Fibroblast of skin of right biceps (primary cell): ENCODE measurements at places on chromosomes 1 and 21.
A peak's percentile ranks its signal among the peaks of the same experiment; 100 is the strongest.

GRCh38 chr1:31428436-31429221 is 15.6 kb downstream of the SERINC2 start:
- DNase-seq, result no peak

DNA sequence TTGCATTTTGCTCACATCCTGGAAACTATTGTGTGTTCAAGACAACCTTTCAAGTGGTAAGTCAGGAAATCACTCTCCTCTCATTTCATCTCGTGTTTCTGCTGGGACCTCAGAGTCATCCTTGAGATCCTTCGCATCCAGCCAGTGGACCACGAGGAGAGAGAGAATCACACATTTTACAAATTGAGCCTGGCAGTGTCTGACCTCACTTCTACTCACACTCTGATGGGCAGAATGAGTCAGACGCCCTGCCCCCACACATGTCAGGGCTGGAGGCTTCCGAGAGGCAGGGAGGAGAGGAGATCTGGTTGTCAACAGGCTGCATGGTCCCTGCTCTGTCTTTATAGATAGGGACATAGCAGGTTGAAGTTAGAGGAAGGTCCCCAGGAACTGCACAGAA is 509.7 kb downstream of the AJAP1 start:
- no peak for DNase-seq

DNA sequence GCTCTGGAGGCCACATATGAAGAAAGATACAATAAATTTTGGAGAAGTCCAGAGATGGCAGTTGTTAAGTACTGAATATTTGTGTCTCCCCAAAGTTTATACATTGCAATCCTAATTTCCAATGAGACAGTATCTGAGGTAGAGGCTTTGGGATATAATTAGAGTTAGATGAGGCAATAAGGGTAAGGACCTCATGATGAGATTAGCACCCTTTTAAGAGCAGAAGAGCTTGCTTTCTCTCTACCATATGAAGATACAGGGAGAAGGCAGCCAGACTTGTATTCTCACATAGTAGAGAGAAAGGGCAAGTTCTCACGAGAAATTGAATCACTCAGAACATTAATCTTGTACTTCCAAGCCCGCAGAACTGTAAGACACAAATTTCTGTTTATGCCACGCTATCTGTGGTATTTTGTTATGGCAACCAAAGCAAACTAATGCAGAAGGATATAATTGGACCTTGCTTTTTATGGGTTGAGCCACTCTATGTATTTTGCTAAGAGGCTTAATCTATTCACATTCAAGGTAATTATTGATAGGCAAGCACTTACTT is 430.1 kb downstream of the KCNT2 start:
- DNase-seq, result peak; percentile 5

GRCh38 chr1:59428828-59429227 is 131.9 kb downstream of the FGGY start:
- DNase-seq, result no peak

DNA sequence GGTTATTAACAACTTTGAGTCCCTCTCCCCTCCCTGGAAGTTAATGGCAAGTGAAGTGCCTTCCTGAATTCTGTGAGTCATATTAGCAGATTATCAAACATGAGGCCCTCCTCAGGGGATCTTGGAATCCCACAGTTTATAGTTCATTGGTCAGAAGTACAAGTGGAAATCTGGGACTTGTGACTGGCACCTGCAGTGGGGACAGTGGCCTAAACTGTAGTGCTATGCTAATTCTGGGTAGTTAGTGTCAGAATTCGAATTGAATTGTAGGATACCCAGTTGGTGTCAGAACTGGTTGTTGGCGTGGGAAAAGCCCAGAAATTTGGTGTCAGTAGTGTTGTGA is 26.2 kb downstream of the ZYG11B start:
- no peak for DNase-seq

GRCh38 chr1:211527006-211527405 is 35.0 kb upstream of the RD3 start:
- DNase-seq, result no peak

DNA sequence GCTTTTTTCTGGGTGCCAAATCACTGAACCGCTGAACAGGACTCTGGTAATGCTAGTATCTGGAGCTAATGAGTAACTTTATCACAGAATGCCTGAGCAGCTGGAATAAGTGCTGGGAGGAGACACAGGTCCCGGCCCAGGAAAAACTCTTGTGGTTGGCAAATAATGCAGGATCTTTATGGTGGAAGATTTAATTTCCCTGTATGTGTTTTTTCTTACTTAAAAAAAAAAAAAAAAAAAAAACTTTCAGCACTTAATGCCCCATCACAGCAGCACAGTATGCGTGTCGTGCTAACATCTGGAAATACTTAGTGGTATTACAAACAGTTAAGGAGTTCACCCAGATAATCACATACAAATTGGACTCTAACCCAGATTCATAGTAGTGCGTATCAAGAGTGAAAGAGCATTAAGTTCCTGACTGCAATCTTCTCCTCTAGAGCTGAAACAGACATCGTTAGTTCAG is 220.7 kb downstream of the TOMM20 start:
- DNase-seq, result peak; percentile 90

DNA sequence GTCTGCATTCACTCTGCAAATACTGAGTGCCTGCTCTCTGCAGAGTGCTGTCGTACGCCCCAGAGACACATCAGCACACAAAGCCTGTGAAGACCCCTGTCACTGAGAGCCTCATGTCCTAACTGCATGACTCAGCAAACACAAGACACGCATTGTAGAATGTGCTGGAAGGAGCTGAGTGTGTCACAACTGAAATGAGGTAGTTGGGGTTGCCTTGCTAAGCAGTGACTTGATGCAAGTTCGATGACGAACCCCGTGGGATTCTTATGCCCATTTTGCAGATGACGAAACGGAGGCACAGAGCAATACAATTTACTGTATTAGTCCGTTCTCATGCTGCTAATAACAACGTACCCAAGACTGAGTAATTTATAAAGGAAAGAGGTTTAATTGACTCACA is 65.1 kb downstream of the RIPK4 start:
- no peak for DNase-seq

DNA sequence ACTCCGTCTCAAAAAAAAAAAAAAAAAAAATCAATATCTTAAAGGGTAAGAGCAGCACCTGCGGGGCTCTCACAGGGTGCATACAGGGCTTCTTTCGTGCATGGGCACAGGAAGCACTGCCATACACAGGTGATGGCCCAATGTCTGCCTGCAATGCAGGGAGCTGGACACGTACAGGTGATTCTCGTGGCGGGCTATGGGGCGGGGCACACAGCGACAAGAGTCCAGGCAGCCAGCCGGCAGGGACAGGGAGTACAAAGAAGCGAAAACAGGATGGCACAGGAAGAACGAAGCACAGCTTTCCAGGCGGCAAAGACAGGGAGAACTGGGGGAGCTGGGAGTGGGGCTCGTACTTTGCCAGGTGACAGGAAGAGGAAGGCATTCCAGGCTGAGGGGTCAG is 1.6 kb downstream of the KIF17 start:
- DNase-seq, result no peak
